ENCODE measurements at places on chromosomes 1 and 21.

DNA sequence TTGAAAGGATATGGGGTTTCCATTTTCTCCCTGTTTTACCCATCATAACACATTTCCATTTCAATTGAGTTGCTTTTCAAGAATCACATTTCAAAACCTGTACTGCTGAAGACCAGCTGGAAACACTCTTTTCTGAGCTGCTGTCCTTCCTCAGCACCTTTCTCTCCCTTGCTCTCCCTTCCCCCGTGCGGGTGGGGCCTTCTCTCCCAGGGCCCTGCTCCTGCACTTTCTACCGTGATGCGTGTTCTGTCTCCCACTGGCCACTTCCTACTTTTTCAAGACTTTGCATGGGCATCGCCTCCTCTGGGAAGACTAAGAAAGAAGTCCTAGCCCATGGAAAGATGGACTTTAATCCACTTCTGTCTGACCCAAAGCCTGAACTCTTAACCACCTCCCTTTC, 390.4 kb downstream of the PTPRU start:
- no peak for DNase-seq

DNA sequence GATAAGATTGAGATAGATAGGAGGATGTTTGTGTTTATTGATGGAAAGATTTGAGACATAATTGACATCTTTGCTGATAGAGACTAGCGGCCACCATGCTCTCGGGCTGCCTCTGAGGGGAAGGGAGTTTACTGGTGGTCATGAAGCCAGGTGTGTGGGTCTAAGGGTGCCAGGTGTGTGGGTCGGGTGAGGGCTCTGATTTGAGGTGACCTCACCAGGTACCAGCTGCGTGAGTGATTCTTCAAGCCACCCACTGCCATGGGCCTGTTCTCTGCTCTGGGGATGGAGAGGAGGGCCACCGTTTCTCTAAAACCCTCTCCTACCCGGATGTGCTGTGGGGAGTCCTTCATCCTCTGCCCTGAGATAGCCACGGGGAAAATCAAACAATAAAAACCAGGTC, 3.2 kb downstream of the UBASH3A start:
- DNase-seq: peak; percentile 15

- DNase-seq: no peak
These were observed 6.3 kb upstream of the CTTNBP2NL start for GRCh38 chr1:112389689-112390088.

DNA sequence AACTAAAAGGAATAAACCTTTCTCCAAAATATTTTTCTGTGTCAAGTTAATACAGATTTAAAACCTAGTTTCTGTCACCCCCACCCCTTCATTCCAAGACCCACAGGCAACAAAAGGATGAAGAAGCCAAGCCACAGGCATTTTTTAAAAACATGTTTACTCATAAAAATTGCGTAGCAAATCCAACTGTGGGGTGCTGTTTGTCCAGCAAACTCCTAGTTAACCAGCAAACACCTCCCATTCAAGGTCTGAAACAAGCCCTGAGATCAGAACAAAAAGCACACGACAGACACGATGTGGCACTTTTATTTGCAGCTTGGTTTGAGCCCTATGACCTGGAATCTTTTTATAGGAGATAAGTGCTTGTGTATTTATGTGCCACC, 149.9 kb upstream of the CAMK1G start:
- DNase-seq: no peak

DNA sequence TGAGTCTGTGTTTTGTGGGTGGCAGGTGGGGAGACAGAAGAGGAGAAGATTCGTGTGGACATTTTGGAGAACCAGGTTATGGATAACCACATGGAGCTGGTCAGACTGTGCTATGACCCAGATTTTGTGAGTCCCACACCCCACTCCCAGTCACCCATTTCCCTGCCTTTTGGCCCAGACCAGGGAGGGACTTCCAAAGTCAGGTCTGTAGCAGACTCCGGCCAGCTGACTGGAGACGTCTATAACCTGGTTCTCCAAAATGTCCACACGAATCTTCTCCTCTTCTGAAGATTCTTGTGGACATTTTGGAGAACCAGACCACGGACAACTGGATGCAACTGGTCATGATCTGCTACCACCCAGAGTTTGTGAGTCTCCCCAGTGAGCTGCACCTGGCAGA, 1.6 kb downstream of the GSTM5 start:
- no peak for DNase-seq

DNA sequence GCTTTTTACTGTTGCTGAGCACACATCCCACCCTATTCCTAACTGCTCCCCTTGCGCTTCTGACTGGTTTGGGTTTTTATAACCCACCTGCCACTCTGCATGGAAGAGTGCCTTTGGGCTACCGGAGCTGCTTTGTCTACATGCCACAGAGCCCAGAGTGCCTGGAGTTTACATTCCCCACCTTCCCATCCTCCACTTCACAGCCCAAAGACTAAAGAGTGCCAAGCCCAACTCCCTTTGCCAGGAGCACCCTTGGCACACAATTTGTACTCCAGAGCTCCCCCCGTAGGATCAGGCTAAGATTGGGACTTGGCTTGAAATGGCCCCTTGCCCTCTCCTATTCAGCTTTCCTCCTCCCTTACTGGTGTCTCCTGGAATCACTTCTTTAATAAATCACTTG, 63.3 kb downstream of the LHX9 start:
- no peak for DNase-seq

DNA sequence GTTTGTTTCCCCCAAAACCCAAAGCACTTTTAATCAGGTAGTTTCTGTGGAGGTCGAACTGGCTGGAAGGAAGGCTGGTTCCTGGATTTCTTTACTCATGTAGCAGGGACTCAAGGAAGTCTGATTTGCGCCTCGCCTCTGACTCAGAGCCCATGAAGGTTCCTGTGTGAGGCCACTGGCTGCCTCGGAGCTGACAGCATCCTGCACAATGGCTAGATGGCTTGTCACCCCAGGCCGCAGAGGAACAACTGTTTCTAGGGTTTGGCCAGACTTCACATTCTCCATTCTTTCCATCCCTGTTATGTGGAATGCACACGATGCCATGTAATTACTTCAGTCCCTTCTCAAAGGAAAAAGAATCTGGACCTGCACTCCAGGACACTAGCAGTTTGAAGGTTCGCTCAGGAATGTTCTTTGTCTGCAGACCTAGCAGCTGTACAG, 39.1 kb upstream of the PRSS38 start:
- DNase-seq: no peak

- DNase-seq: no peak
These were observed 11.0 kb downstream of the TRPM2 start for GRCh38 chr21:44364151-44365053.

GRCh38 chr1:15261155-15262002, 14.4 kb downstream of the FHAD1 start:
- DNase-seq: no peak

DNA sequence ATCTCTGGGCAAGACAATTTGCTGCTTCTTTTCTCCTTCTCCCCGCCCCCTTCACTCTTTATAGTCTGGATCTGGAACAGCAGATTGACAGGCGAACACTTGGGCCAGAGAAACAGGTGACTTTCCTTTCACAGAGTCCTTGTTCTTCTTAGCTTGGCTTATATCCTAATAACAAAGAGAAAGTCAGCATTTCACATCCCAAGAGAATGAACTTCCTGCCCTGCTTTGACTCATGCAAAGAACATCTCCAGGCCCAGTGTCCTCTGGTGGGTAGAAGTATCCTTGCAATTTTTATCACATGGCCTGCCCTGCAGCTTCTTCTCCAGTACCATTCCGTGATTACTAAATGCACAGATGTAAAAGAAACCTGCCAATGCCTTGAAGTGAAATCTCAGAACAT, 764.4 kb downstream of the ADGRL2 start:
- DNase-seq: no peak

GRCh38 chr1:97010566-97011264, 289.1 kb downstream of the PTBP2 start:
- no peak for DNase-seq

DNA sequence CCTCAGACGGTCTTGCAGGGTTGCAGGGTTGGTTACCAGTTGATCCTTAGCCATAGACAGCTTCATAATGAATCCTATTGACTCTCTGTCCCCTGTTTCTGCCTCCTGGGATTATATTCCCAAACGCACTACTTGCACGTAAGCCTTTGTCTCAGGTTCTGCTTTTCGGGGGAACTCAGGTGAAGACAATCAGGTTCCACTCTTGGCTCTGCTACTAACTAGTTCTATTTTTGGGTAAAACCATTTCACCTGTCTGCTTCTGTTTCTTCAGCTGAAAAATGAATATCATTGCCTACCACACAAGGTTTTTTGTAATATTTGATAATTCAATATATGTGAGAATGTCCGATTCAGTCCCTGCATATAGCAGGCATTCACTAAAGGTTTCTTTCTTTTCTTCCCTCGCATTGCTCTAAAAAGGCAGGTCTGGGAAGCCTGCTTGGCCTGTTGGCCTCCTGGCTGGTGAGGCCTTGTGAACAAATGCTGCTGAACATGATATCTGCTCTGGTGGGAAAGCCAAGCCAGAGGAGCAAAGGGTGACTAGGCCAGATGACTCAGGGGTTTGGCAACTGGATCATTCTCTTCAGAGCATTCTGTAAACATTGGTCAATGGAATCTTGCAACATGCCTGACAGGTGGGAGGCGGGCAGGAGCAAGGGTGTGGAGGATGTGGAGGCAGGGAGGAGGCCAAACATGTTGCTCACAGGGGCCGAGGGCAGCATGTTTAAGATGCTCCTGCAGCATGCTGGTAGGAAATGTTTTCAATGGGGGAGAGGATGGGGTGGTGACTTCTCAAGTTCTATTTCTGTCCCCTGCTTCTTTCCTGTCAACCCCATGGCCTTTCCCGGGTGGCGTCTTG, 23.8 kb downstream of the IER5 start:
- DNase-seq: no peak

GRCh38 chr1:33010932-33011731, 25.6 kb downstream of the AK2 start:
- DNase-seq: no peak

- no peak for DNase-seq
These were observed 107.0 kb downstream of the RHOU start for GRCh38 chr1:228842094-228842775.

DNA sequence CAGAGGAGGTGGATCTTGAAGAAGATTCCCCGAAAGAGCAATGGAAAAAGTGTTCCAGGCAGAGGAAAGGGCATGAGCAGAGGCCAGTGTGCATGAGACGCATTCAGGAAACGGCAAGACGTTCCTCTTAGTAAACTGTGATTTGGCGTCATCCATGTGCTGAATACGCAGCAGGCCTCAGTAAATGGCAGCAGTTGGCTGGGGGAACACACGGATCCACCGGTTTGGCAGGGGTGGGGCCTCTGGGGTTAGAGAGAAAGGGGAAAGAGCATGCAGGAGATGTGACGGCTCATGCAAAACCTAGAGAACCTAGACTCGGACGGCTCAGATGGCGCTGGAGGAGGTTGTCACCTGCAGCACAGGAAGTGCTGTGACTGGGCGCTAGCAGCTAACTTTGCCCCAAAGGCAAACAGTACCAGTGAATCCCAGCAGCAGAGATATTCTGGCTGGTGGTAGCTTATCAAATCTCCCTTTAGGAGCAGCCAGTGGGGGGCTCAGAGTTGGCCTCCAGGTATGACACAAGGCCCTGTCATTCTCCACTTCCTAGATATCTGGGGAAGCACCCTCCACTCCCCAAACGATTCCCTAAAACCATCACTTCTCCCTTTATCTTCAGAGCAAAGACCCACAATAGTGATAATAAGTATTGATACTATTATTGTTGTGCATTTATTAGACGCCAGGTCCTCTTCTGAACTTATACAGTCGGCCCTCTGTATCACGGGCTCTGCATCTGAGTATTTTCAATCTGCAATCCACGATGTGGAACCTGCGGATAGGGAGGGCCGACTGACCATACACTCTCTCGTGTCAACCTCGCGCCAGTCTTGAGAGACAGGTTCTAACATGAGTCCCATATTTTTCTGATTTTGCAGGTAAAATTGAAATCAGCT, 7.6 kb downstream of the LAPTM5 start:
- peak; percentile 58 for DNase-seq

- no peak for DNase-seq
These were observed 110.7 kb downstream of the SIPA1L2 start for GRCh38 chr1:232519186-232519585.

- DNase-seq: no peak
These were observed 43.9 kb downstream of the LMX1A start for GRCh38 chr1:165312591-165312990.

- no peak for DNase-seq
These were observed 6.5 kb upstream of the NPL start for GRCh38 chr1:182783068-182783467.

- no peak for DNase-seq
These were observed 68.0 kb downstream of the PLPP3 start for GRCh38 chr1:56511364-56511763.

- no peak for DNase-seq
These were observed 123.2 kb downstream of the CASZ1 start for GRCh38 chr1:10673109-10673711.

DNA sequence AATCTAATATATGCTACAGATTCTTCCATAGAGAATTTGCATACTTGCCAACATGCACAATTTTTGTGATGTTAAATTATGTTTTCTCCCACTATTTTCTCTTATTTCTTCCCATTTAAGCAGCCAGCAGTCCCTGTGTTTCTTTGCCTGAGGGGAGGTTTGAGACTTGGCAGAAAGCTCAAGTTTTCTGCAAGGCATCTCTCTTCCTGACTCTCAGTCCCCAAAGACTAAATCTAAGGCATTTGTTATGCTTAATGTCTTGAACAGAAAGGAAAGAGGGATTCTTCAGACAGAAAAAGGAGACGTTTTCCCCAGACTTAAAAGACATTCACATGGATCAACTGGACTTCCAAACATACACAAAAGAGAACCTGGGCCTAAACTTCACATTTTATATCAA, 354.4 kb downstream of the RYR2 start:
- no peak for DNase-seq

DNA sequence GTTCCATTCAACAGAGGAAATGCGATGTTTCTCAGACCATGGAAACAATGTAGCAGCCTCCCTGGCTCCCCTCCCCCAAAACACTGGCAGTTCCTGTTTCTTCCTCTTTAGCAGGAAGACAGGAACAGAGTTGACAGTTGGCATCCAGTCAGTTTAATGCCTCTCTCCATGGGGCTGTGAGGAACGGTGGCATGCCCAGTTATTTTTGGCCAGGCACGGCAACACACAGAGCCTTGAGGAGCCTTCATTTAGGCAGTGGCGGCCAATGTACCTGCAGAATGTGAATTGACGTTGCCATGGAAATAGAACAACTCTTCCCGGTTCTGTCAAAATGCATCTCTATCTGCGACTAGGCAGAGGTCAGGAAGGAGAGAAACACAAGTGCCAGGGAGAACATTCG, 330.6 kb downstream of the DSCAM start:
- DNase-seq: no peak

DNA sequence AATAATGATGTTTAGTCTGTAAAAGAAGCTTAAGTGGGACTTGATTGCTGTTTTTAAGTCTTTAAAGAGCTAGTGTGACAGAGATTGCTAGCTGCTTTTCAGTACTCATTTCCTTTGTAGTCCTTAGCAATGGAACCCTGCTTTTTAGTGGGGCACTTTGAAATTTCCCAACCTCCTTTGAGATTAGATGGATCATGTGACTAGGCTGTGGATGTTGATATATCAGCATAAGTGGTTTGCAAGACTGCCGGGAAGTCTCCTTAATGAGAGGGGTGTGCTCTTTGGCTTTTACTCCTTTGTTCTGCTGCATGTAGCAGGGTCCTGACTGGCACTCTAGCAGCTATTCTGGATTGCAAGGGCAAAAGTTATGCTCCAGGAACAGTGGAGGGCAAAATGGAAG, 11.2 kb upstream of the RCOR3 start:
- no peak for DNase-seq
